ENCODE measurements at places on chromosomes 7 and 10.

DNA sequence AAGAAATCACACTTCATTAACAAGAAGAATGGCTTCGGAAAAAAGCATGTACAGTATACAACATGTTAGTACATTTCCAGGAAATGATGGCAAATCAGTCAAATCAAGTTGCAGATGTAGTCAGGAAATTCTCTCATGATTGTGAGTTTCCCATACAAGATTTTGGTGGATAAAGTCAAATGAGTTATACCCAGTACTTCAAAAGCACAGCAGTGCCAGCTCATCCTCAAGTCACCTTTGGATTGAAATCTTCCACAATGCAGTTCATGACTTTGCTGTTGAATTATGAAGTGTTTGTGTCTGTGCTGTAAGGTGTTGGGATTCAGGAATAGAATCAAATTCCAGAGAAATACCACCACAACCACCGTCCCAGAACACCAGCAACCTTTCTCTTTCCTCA, 301.3 kb upstream of the BMPER start:
- DNase-seq = no peak

- no peak for DNase-seq
These were observed 61.4 kb upstream of the PPP1R3C start for GRCh38 chr10:91694170-91694794.

- no peak for DNase-seq
These were observed 14.0 kb downstream of the NEURL1 start for GRCh38 chr10:103507235-103508191.

DNA sequence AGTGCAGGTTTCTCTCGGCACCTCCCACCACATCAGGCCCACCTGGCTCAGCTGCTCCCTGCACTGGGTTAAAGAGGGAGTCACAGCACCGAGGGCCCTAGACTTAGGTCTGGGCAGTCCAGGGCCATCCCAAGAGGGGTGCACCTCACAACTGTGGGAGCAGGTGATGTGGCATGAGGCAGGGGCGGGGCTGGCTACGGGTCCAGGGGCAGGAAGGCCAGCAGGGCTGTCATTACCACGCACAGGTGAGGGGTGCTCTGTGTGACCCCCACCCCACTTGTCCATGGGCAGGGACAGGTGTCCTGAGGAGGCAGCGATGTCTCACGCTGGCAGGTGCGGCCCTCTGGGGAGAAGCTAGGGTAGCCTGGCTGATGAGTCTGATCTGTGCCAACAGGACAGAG, 40.5 kb upstream of the DPYSL4 start:
- DNase-seq = no peak

DNA sequence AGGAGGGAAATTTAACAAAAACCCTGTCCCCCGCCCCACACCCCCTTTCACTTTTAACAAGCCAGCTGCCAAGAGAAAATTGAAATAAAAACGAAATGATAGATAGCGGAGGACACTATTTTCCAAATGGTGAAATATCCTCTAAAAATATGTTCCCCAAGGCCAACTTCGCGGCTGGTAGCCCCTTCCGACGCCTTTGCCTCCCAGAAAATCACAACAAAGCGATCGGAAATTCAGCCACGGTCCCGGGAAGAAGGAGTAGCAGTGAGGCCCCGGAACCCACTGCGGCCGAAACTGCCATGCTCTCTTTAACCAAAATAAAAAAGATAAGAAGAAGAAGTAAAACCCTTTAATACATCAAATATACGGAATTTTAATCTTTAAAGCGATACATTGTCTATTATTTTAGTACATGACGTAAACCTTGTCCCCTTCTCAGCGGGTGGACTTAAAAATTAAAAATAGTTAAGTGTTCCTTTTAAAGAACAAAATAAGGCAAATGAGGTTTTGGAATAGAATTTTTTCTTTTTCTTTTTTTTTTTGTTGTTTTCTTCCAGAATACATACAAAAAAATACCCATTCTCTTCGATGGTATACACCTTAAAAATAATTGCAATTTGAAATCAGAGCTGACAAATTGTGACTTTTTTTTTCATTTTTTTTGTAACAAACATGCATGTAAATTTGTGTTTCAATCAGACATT, 3.9 kb downstream of the ZNF503 start:
- DNase-seq = no peak

DNA sequence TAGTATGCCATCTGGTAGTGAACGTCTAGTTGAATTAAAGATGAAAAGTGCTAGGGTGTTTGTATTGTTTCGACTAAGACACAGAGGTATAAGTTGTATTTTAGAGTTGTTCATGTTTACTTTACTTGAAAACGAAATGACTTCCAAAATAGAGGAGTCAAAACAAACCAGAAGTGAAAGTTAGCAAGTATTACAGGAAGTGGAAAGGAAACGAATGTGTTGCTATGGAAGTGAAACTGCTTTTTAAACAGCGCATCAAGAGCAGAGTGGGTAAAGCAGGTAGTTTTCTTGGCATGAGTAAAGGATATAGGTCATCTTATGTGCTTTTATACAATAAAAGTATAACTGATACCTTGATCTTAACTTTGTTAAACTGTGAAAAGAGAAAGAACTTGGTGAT, 20.0 kb upstream of the GALNTL5 start:
- no peak for DNase-seq

GRCh38 chr10:12780634-12781601, 220.6 kb downstream of the CCDC3 start:
- DNase-seq = no peak

GRCh38 chr7:44292876-44293560, 32.4 kb downstream of the CAMK2B start:
- no peak for DNase-seq

DNA sequence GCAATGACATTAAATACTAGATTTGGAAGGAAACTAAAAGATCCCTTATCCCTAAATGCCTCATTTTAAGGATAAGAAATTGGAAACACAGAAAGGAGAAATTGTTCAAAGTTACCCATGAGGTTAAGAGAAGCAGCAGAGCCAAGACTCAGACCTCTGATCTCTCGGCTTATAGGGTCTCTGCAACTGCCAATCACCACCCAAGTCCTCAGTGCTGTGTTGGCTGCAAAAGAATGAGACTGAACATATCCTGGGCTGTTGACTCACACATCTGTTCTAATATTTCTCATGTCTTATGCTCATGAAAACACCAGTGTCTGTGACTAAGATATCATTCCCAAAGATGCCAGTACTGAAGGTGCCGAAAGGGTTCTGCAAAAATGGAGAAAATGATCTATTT, 153.3 kb downstream of the XPNPEP1 start:
- no peak for DNase-seq

DNA sequence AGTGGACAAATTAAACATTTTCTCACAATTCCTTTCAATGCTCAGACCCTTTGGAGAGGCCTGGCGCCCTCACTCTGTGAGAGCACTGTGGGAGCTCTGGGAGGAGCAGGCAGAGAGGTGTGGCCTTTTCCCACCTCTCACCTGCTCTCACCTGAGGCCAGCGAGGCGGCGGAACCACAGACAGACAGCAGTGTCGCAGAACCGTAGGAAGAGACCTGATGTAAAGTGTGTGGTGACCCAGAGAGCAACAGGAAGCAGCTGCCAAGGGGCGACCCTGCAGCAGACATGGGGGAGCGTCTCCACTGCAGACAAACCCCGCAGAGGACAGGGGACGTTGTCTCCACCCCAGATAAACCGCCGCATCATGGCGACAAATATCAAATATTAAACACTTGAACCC, 15.6 kb upstream of the PARP12 start:
- no peak for DNase-seq

- DNase-seq = no peak
These were observed 86.5 kb downstream of the DKK1 start for GRCh38 chr10:52400562-52400961.

DNA sequence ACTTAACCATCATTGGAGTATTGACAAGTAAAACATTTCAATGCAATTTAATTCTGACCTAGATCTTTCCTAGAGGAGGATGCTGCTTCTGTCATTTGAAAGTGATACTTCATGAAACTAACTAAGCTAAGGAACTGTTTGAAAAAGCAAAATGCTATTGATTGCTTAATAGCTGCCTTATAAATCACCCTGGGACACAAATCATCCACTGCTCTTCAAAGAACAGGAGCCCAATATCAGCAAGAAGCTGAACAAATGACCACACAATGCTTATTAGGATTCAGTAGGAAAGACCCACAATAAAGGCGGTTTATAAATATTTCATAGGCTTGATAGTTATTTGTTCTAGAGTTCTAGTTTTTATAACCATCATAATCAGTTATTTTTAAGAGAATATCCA, 216.3 kb downstream of the TEX36 start:
- DNase-seq = no peak

GRCh38 chr10:25639646-25640045, 294.4 kb upstream of the MYO3A start:
- no peak for DNase-seq

- DNase-seq = no peak
These were observed 141.3 kb downstream of the GRK5 start for GRCh38 chr10:119348516-119349240.

DNA sequence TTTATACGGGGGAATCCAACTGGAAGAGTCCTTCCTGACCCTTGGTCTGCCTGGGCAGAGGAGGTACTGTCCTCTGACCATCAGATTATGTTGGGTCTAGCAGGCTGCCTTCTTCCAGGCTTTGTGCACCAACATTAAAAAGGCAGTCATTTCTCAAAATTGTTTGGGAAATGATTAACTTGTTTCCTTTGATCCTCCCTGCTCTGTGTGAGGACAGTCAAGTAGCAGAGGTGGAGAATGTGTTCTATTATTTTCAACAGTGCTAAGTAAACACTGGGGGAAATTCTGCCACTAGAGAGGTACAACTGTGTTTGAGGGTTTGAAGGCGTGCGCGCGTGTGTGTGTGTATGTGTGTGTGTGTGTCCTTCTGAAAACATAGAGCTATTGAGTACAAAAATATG, 20.6 kb downstream of the ACSL5 start:
- DNase-seq = no peak

GRCh38 chr10:96041146-96041545, 2.2 kb upstream of the CCNJ start:
- DNase-seq = no peak

DNA sequence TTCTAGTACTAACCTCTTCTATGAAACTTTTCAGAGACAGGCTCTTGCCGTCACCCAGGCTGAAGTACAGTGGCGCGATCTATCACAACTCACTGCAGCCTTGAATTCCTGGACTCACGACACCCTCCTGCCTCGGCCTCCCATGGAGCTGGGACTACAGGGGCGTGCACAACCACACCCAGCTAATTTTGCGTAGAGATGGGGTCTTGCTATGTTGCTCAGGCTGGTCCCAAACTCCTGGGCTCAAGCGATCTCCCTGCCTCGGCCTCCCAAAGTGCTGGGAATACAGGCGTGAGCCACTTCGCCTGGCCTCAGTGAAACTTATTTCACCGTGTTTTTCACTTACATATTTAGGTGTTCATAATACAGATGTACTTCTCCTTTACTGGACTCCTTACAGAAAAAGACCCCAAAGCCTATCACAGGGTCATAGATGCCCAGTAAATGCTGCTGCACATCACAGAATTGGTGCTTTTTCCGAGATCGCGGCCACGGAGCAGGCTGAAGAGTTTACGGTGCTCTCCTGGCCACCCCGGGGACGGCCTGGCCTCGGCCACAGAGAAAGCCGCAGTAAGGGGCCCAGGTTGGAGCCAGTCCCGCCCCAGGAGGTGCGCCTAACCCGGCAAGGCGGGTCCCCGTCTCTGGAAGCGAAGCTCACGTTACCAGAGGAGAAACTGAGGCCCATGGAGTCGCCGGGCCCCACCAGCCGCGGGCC, 595 bp downstream of the TBL2 start:
- DNase-seq = no peak

GRCh38 chr10:7345717-7346116, 65.1 kb downstream of the SFMBT2 start:
- no peak for DNase-seq

DNA sequence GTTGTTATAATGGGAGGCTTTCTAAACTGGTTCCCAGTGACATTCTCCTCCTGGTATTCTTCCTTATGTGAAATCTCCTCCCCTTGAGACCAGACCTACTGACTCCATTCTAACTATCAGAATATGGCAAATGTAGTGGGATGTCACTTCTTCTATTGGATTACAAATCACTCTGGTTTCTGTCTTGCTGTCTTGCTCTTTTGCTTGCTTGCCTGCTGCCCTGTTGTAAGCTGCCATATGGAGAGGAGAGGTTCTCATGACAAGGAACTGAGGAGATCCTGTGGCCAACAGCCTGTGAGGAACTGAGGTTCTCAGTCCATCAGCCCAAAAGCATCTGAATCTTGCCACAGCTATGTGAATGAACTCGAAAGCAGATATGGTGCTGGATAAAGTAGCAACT, 4.7 kb upstream of the NRCAM start:
- DNase-seq = no peak

DNA sequence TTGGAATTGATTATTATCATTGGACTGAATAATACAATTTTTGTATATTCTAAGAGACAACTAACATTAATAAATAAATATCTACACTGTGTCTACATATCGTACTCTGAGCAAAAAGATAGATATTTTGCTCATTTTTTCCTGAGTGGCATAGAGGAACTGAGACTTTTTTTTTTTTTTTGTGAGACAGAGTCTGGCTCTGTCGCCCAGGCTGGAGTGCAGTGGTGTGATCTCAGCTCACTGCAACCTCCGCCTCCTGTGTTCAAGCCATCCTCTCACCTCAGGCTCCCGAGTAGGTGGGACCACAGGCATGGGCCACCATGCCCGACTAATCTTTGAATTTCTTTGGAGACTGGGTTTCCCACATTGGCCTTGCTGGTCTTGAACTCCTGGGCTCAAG, 14.0 kb downstream of the KMT2E start:
- no peak for DNase-seq

DNA sequence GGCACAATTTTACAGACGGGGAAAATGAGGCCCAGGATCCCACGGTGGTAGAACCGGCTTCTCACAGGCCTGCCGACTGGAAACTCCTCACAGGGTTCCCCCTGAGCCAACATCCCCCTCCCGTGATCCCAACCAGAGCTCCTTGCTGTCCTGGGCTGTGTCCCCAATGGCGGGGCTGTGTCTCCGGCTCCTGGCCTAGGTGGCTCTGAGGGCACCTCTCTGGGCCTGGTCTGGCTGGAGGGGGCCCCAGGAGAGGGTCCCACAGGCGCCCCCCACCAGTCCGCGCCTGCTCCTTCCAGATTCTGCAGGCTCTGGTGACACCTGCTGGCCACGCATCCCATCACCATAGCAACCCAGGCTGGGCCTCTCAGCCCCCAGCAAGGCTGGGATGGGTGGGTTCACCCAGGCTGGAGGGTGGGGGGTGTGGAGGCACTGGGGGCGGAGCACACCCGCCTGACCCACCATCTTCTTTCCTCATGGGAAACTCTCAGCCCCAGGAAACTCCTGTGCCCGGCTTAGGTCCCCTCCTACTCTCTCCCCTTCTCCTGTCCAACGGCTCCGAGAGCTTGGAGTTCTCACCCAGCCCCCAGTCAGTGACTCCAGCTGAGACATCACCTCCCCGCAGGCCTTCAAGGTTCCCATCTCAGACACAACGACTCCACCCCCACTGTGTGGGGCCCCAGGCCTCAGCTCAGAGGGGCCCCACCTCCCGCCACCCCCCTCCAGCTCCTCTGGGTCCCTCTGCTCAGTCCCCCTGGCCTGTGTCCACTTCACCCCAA, 27.1 kb upstream of the TNRC18 start:
- DNase-seq = peak; percentile 43

DNA sequence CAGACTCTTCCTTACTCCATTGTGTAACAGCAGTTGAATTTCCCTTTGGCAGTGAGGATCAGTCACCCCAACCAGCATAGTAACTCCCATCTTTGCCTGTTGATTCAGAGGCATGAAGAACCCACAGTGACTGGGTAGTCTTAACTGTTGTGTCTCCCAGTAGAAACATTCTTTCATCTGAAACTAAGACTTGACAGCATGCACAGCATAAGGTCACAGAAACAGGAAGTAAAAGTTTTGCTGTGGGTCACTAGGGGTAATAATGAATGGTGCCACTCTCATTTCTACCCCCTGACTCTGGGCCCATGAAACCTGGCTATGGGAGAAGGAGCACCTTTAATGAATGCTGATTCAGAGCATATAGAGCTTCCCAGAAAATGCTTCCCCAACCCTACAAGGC, 8.3 kb upstream of the FRMPD2 start:
- no peak for DNase-seq

Measured in stimulated activated naive CD8-positive, alpha-beta T cell treated with anti-CD3 and anti-CD28 coated beads, Interleukin-15, amount 100 ng/mL, for 72 hours (primary cell).